ENCODE measurements at places on chromosomes 7 and 10. TPM values are rescaled to one million over a fixed set of nuclear protein-coding genes. Genes with fewer than 3 reads are reported as not detected.

Gene LDB3
- total RNA-seq: 0.17 TPM

Gene C10orf53
- not detected for total RNA-seq

Gene SEMA3C
- total RNA-seq: 9.2 TPM

Gene LRRC27
- total RNA-seq: 7.8 TPM

Gene ZNF804B
- not detected for total RNA-seq

Gene PDCD4
- 82.1 TPM for total RNA-seq

Gene KLHL7
- total RNA-seq: 50.9 TPM

Gene VDAC2
- 323 TPM for total RNA-seq

Gene ZNF138
- 6.6 TPM for total RNA-seq

Gene ARHGEF5
- total RNA-seq: 1.0 TPM

Gene GNG11
- 66.1 TPM for total RNA-seq

Gene PLEKHS1
- total RNA-seq: not detected

Gene SPDYE5
- not detected for total RNA-seq

Gene EBLN1
- total RNA-seq: not detected

Gene RINT1
- 12.8 TPM for total RNA-seq

All from NCI-H460 (cell line).